Sigmoid colon (tissue), 7 donors: ENCODE measurements at places on chromosomes 1 and 21.

- no peak for DNase-seq
Observed at GRCh38 chr21:15986277-15986676, 256.5 kb downstream of the USP25 start.

DNA sequence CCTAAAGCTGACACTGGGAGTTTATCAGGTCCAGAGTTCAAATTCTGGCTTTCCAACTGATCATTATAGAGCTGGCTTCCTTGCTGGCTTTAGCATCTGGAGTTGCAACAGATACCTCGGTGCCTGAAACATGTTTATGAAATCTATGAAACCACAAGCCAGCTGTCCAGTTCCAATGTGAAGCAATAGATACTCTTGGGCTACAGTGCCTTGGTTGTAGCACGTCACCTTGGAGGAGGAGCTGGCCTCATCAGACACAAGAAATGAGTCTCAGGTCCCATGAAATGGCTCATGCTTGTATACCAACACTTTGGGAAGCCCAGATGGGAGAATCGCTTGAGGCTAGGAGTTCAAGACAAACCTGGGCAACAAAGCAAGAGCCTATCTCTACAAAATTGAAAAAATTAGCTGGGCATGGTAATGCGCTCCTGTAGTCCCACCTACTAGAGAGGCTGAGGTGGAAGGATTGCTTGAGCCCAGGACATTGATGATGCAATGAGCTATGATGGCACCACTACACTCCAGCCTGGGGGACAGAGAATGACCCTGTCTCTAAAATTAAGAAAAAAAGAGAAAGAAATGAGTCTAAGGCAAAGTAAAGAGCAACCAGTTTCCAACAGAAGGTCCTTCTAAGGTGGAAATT, 132.5 kb upstream of the ZNF648 start:
- DNase-seq = peak; percentile 81

- DNase-seq = peak; percentile 35
Observed at GRCh38 chr1:11523746-11524464, 45.0 kb downstream of the DISP3 start.

DNA sequence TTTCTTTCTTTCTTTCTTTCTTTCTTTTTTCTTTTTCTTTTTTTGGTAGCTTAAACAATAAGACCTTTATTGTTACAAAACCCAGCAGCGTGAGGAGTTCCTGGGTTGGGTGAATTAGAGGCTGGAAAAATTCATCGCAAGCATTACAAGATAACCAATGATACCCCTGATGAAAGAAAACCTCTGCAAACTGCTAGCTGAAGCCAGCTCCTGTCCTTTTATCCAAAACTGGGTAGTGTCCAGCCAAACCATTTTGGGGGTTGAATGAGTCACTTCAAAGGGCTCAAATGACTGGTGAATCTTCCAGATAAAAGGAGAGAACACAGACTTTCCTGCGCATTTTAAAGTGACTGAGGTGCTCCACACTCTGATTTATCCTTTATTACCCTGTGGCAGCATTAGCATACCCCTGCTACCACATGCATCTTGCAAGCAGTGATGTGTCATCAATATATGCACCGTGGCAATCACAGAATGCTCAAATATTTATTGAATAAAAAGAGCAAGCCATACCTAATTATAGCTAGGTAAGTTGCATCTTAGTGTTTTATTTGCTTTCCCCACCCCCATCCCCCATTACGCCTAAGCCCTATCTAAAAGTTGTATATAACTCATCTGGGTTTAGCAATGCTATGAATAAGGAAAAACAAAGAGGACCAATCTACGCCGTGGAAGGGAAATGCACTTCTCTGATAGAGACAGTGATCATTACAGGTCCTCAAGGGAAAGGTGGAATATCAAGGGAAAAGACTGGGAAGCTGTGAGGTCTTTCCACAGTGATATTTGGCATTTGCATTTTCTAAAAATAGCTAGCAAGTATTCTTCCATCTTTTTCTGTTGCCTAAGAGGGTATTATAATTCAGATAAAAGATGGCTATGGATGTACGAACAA, 32.4 kb upstream of the CEP350 start:
- no peak for DNase-seq

DNA sequence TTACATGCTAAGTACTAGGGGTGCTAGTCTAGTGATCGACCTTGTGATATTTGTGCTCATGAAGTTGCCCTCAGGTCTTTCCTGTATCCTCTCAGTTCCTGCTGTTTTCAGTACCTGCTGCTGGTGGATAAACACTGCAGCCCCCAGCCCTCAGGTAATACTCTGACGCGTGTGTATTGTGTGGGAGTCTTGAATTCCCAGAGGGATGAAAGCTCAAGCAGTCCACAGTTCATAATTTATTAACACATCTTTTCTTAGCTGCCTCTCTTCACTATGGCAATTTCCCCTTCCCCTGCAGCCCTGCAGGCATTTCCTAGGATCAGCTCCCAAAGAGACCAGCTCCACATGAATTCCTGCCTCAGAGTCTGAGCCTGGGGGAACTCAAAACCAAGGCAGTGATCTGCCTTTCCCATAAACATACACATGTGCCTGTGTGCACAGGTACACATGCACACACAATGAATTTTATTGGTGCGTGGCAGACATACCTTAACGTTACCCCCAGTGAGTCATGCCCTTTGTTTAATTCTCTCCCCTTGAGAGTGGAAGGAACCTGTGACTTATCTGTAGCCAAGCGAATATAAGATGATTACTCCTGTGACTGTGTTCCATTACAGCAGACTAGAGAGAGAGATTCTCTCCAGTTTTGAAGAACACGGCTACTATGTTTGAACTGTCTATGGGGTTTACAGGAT, 14.1 kb upstream of the HMGCS2 start:
- no peak for DNase-seq

- DNase-seq = no peak
Observed at GRCh38 chr1:158028969-158029368, 35.5 kb downstream of the KIRREL1 start.

DNA sequence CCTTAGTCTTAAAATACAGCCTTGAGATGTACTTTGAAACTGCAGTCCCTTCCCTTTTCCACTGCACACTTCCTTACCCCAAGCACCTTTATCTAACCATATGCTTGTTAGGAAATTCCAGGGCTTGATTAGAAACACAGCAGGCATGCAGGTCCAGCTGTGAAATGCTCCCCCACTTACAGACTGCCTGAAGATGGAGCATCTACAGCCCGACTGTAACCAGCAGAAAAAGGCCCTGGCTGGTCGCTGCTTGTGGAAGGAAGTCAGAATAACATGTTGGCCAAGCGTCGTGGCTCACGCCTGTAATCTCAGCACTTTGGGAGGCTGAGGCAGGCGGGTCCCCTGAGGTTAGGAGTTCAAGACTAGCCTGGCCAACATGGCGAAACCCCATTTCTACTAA, 37.2 kb downstream of the VN1R5 start:
- no peak for DNase-seq

DNA sequence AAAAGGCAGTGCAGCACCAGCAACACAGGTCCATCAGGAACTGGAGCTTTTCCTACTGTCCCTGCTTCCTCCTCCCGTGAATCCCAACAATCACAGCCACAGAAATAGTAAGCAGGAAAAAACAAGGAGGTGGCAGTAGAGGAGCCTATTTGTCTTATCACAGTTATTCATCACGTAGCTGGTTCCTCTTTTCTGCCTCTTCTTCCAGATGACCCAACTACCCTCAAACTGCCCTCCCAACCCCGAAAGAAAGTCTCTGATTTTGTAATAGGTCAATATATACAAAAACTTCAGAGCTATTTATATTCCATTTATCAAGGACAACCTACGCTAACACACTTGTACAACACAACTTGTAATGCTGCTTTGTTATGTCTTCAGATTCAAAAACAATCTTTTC, 21.4 kb downstream of the GNB1 start:
- DNase-seq = no peak

DNA sequence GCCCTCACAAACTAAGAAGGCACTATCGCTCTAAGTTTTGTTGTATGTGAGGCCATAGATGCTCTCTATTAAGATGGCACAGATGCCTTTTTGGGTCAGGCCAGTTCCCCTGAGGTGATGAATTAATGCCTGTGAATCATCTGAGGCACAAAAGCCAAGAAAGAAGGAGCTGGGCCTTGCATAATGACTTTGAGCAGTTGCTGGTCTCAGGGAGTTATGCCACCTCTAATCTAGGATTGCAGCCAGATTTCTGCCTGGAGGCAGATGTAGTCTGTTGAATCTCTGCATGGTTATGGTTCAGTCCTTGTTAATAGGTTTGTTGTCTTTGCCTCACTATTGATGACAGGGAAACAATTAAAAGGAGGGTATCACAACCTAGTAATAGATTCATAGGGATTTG, 168.1 kb upstream of the CHRM3 start:
- DNase-seq = no peak

- no peak for DNase-seq
Observed at GRCh38 chr1:116179419-116179818, 68.2 kb downstream of the MAB21L3 start.
